ENCODE measurements at places on chromosomes 11 and 22.

GRCh38 chr22:39598017-39598965 is 27.7 kb downstream of the CACNA1I start:
- no peak for DNase-seq

DNA sequence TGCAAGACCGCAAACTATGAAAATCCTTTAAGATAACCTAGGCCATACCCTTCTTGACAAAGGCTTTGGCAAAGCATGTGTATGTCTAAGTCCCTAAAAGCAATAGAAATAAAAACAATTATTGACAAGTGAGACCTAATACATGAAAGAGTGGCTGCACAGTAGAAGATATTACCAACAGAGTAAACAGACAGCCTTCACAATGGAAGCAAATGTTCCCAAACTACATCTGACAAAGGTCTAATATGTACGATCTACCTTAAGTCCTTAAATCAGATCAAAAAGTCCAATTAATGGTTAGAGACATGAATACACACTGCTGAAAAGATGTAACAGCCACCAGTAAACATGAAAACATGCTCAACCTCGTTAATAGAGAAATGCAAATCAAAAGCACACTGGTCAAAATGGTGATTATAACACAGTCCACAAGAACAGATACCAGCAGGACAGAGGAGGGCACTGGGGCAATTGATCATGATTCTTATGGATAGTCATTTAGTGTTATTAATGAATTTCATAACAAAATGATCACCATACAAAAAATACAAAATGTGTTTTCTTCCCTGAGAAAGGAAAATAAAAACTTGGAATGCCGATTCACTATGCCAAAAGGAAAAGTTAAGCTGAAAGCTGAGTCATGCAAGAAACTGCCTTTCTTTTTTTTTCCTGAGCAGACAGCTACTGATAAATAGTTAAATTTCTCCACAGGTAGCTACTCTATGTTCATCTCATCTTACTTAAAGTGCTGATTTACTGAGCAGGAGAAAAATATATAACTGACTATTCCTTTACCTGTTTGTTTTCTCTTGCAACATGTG is 102.6 kb upstream of the VPREB1 start:
- DNase-seq: no peak

- DNase-seq: no peak
Observed at GRCh38 chr11:68819362-68819761, 22.4 kb downstream of the CPT1A start.

DNA sequence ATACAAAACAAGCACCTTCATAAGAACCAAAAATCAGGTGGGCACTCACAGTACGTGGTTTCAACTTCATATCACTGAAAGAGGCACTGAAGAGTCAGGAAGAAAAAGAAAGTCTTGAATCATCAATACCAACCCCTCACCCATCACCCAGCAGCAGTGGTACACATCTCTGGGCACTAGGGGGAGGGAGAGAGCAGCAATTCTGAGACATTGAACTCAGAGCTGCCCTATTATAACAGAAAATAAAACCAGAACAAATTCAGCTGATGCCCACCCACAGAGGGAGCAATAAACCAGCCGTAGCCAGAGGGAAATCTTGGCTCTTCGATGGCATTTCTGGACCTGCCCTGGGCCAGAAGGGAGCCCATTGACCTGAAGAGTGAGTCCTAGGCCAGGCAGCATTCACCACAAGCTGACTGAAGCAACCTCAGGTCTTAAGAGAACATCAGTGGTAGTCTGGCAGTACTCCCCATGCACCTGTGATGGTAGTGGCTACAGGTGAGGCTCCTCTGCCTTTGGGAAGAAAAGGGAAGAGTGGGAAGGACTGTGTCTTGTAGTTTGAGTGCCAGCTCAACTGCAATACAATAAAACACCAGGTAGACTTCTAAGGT is 42.2 kb upstream of the FAM181B start:
- DNase-seq: peak; percentile 0

- no peak for DNase-seq
Observed at GRCh38 chr11:64670975-64671374, 52.0 kb downstream of the NRXN2 start.

DNA sequence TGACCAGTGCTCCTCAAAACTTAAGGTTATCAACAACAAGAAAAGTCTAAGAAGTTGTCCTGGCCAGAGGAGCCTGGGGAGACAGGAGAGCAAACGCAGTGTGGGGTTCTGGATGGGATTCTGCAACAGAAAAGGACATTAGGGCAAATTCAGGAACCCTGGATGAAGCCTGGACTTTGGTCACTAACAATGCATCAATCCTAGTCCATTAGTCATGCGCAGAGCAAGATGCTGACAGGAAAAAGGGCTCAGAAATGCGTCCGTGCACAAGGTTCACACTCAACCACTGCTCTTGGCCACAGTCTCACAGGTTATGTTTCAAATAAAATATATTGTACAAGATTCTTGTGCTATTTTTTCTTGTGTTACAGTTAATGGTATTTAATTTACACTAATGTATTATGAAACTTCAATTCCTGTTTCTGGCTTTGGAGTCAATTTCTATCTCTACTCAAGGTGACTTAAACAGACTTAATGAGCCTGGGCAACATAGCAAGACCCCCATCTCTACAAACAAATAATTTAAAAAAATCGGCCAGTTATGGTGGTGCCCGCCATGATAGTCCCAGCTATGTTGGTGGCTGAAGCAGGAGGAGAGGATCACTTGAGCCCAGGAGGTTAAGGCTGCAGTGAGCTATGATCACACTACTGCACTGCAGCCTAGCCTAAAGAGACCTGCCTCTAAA is 13.6 kb downstream of the GNB1L start:
- no peak for DNase-seq

DNA sequence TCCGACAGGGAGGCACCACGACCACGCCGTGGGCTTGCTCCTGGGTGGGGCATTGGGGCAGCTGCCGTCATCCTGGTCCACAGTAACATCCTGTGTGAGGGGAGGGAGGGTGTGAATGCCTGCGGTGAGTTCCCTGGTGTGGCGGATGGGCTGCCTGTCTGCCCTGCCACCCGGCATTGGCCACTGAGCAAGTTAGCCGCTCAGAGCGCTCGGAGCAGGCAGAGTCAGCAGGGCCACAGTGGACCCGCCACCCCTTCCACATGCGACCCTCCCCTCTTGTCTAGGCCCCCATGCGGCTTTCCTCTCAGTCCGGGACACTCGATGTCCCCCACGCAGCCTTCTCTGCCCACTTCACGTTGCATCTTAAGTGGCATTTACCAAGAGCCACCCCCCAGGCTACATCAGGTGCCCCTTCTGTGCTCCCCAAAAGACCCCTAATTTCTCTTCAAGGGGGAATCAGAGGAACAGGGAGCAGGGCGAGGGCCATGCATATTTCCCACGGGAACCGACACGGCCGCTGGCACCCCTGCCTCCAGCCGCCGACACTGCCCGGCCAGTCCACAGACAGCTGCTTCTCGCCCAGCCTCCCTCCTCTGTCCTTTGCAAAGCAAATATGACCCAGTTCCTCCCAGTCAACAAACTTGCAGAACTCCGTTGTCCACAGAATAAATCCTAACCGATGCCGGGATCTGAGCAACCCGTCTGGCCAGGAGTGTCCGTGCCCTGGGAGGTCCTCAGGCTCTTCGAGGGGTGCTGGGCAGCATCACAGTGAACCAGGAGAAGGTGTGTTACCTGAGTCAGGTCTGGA is 1482.1 kb downstream of the TBC1D22A start:
- DNase-seq: no peak

DNA sequence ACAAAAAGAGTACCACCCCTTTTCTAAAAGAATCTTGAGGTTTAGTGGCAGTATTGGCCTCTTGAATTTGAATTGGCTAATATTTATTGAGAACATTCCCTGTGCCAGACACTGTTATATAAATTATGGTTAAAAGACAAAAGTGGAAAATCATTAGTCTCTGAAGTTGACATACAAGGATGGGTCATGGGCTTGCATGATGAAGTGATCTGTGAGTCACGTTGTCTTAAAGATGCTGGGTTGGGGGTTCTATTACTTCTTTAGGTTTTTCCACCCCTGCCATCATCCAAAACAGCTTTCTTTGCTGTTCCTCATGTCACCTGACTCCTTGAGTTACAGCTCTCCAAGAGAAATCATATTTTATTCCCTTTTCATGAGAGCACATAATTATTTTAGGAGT is 85.0 kb downstream of the CD44 start:
- no peak for DNase-seq

GRCh38 chr22:36302439-36303114 is 49.6 kb downstream of the APOL1 start:
- DNase-seq: no peak

DNA sequence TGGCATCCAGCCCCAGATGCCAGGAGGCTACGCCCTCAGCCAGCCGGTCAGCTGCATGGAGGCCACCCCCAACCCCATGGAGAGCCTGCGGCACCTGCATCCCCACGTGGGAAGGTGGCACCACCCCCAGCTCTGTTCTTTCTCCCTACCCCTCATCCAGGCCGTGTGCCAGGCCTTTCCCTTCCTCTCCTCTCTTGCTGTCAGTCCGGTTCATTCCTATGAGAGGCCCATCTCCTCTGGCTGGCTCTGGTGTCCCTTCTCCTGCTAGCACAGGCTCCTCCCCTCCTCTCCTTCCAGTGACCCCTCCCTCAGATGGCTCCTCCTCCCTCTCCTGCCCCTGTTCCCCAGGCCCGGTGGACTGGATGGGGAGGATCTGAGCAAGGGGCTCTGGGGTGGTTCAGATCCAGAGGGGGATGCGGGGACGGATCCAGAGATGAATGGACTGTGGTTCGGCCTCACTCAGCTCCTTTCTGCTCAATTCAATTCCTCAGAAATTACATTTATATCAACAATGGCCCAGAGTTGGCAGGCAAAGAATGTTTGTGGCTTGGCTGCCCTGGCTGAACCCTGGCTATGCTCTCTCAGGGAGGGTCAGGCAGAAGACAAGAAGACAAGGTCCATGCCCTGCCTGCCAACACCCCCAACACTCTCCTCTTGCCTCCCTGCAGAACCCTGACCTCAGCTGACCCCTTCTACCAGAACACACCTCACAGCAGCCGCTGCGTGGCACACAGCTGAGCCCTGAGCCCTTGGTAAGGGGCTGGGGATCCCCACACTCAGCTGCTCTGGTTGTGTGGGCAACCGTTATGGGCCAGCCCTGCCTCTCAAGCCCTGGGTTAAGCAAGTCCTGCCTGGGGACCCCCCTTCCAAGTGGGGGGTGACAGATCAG is 18.5 kb upstream of the LRRC10B start:
- no peak for DNase-seq

GRCh38 chr11:115984228-115984627 is 480.0 kb upstream of the CADM1 start:
- DNase-seq: no peak

- DNase-seq: no peak
Observed at GRCh38 chr11:126082251-126083109, 19.8 kb upstream of the CDON start.

DNA sequence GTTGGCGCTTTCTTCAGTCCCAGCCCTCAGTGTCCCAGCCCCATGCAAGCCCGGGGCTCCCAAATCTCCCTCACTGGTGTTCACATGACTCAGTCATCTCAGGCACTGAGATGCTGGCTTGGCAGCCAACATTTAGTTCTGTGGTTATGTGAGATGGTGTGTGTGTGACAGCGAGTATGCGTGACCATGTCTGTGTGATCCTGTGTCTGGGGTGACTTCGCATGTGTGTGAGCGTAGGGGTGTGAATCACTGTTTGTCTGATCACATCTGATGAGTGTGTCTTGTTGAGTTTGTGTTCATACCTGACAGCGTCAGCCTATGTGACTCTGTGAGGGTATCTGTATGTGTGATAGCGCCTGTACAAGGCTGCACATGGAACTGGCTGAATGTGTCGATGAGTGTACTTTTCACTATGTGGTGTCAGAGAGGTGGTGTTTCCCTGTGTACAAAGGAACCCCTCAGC is 16.2 kb downstream of the CREB3L1 start:
- DNase-seq: peak; percentile 82

- DNase-seq: no peak
Observed at GRCh38 chr11:57254631-57255030, 17.6 kb upstream of the APLNR start.

- DNase-seq: no peak
Observed at GRCh38 chr11:67252831-67253239, 13.4 kb upstream of the GRK2 start.
